ENCODE measurements at places on chromosomes 4 and X.

DNA sequence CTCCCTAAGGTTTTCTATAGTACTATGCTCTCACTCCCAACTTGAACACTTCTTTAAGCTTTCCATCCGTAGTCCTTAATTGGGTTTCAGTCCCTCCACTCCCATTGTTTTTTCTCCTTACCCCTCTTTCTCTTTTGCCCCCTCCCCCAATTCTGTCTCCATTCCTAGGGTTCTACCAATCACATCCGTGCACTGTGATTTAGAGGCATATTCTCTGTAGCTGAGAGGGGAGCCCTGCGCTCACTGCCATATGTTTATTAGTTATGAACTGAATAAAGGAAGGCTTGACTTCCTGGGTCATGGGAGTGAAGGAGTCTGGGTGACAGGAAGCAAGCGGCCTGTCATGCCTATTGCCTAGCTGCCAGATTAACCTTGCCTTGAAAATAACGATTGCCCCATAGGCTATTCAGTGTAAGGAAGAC lies 471 bp downstream of the MCTS1 start:
- DNase-seq, result no peak

DNA sequence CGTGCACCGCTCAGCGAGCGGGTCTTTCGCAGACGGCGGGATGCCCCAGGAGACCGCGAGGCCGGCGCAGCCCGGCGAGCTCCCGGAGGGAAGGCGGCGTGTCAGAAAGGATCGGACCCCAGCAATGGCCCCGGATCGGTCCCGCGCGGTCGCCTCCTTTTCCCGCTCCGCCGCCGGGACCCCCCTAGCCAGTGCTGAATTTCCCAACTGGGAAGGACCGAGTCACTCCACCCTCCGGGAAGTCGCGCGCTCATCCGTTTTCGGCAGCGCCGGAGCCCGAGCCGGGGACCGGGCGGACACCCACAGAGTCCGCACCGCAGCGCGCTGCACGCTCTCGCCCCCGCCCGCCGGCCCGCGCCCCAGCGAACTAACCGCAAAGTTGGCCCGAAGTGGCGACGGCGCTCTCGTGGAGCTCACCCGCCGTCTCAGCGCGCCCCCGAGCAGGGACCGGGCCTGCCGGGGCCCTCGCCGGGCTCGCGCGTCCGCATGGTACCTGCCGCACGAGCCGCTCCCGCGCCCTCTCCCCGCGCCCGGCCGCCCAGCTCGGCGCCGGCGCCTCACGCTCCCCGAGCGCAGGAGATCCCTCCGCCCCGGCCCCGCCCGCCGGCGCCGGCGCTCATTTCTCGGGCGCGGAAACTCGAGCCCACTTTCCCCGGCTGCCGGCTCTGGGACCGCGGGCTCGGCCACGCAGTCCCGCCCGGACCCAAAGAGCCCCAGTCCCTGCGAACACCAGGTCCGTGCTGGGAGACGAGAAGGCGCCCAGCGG lies at the start of gene FAT1:
FAT1 (minus strand) TSS at position 565 of the 766 bp plus-strand sequence. CDS start 14,029 bp downstream, outside the sequence.
- DNase-seq, result no peak

GRCh38 chrX:47936224-47936939 lies 67.4 kb downstream of the ZNF182 start:
- DNase-seq, result no peak

GRCh38 chrX:19887911-19888879 lies 795 bp upstream of the SH3KBP1 start:
- DNase-seq, result no peak

- DNase-seq, result no peak
Measured at GRCh38 chr4:124202099-124202498, 510.4 kb downstream of the ANKRD50 start.

- DNase-seq, result no peak
Measured at GRCh38 chr4:55989766-55990165, 41.0 kb downstream of the CEP135 start.

DNA sequence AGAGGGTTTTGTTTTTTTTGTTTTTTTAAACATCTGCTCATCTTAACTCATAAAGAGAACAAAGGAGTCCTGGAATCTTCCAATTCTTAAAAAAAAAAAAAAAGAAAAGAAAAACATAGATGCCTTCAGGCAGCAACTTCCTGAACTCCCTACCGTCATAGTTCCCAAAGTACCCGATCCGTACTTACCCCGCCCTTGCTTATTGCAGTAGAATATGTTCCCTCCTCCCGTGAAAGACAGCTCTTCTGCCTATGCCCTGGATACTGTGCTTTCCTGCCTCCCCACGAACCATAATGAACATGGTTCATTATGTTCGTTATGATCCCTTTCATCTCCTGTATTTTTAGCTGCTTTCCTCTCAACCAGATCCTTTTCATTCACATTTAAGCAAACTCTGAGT lies 40.3 kb downstream of the KLHL5 start:
- DNase-seq, result no peak

GRCh38 chr4:120005527-120005926 lies 61.1 kb downstream of the MAD2L1 start:
- no peak for DNase-seq

Data from urinary bladder (tissue), 4 donors.